ENCODE measurements at places on chromosomes 7 and 10.

- DNase-seq, result no peak
These were observed 24.2 kb upstream of the TMEM72 start for GRCh38 chr10:44886966-44887365.

DNA sequence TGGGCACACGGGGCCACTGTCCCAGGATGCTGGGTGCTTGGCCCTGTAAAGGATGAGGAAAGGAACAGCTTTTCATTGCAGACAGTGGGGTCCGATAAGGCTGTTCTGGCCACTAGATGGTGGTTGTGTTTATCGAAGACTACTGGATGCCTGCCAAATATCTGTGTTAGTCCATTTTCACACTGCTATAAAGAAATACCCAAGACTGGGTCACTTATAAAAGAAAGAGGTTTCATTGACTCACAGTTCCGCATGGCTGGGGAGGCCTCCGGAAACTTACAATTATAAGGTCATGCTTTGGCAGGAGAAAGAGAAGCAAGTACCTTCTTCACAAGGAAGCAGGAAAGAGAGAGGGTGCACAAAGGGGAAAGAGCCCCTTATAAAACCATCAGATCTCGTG, 32.2 kb upstream of the GARS1 start:
- no peak for DNase-seq

- no peak for DNase-seq
These were observed 1.8 kb downstream of the LFNG start for GRCh38 chr7:2521341-2521745.

DNA sequence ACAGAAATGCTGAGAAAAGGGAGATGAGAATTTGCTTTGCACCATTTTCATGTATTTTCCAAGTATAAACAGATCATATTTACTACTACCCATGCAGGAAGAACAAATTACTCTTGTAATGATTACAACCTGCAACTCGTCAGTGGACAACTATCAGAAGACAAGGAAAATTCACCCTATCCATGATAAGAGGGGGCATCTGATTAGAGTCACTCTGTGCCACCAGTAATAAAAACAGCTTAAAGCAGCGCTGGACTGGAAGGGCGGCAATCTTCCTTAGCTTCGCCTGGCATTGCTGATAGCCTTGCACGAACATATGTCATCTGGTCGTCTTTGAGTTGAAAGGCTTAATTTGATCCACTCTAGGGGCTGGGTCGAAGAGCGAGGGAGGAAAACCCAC, 162.7 kb downstream of the SFMBT2 start:
- DNase-seq, result no peak

DNA sequence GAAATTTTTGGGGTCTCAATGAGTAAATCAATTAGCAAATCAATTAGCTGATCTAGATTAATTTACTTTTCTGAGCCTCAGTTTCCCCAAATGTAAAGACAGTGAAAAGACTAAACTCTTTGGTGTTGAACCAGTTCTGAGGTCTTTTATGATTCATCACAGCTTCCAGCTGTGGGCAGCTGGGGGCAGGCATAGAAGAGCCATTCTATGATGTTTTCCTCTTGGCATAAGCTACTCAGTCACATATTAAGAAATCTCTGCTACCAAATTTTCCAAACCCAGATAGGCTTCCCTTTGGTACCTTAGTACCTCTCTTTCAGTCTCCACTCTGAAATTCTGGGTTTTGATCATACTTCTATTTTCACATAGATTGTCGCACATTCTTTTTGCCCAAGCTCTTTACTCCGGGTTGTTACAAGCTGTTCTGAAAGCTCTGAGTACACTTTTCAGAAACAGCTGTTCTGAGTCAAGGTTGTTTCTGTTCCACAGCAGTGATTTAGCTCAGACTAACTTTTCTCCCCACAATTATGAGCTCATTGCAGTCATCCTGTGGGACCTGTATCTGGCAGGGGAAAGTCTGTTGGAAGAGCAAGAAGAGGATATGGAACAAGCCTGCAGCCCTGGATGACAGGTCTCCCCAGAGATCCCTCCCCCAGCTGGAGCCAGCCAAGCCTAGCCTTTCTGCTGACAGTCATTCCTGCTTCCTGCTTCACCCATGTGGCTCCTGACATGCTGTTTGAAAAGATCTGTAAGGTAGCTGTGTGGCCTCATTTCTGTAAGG, 599.6 kb upstream of the GHITM start:
- no peak for DNase-seq

DNA sequence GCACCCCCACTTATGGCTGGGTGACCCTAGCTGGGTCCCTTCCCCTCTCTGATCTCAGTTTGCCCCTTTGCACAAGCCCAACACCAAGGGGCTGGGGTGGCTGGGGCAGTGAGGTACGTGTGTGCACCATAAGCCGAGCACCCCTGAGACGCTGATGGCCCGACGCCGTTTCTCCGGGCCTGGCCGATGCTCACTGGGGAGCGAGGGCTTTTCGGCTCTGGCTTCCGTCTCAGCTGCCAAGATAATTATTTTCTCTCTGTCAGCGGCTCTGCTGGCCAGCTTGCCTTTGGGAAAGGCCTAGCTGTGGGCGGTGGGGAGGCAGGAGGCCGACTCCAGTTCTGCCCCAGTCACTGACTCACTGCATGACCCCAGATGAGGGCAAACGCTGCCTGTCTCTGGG, 91.0 kb downstream of the ZMIZ1 start:
- DNase-seq, result no peak

DNA sequence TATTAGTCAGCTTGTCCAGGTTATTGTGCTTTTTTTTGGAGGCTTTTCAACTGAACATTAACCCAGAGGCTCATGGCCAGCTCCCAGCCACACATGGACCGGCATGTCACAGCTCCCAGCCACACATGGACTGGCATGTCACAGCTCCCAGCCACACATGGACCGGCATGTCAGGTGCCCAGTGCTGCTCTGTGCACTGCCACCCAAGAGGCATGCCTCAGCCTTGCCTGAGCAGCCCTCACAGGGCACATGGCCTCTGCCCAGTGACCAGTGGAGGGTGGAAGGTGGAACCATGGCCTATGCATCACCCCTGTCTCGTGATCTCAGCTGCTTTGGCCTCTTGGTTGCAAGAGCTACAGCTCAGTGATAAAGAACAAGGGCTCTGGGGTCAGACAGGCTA, 119.8 kb downstream of the OAT start:
- no peak for DNase-seq

GRCh38 chr10:88952647-88953111, at the start of gene ACTA2:
Gene ACTA2 (minus strand): TSS chr10:88952773. CDS start chr10:88948930, 3,843 bp downstream.
- DNase-seq, result no peak

GRCh38 chr10:117647306-117647705, 104.8 kb downstream of the EMX2 start:
- DNase-seq, result no peak

- no peak for DNase-seq
These were observed 36.8 kb downstream of the LRRC72 start for GRCh38 chr7:16563281-16564022.

DNA sequence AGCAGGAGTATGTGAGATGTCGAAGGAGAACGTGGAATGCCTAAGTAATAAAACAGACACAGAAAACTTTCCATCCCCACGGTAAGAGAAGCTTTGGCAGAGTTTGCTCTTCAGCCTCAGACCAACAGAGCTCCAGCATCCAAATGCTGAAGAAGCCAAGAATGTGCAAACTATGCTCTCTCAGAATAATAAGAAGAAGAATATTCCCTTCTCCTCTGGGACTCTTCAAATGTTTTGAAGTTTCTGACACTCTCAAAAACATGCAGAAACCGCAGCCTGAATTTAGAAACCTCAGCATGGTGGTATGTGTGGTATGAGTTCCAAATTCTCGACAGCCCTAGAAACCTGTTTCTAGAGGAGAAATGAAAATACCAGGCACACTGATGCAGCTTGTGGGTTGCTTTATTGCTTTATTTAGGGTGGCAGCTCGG, 113.3 kb downstream of the KCNMA1 start:
- DNase-seq, result no peak

DNA sequence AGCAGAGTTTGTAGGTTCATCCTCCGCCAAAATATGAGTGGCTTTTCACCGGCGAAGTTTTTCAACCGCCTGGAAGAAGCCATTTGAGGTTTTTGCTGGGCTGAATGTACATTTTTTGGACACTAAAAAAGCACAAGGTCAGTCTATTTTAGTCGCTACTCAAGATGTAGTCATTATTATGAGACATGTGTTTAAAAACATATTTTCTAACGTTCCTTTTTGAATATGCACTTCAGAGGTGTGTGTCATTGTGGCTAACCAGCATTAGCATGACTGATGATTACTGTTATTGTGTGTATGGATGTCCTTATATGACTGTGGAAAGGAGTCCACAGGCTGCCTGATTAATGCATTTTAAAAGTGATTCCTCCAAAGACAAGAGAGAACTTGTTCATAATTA, 605.4 kb downstream of the INHBA start:
- DNase-seq, result no peak

GRCh38 chr7:114941692-114942091, 19.8 kb downstream of the MDFIC start:
- no peak for DNase-seq

DNA sequence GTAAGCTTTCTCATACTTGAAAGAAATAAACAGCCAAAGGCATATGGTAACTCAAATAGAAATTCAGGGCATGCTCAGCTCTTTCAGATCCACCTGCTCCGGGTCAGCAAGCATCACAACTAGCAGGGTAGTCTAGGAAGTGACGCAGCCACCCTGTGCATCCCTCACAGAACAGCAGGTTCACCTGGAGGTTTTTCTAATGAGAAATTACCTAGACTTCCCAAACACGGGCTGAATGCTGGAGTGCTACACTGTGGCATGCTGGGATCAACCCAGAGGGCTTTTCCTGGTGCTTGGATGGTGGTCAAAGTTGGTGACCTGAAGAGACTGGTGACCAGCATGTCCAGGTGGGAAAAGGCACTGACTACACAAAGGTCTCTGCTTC, 66.8 kb upstream of the DNAJB6 start:
- DNase-seq, result no peak

GRCh38 chr10:865924-866576, 65.5 kb downstream of the LARP4B start:
- DNase-seq, result no peak

DNA sequence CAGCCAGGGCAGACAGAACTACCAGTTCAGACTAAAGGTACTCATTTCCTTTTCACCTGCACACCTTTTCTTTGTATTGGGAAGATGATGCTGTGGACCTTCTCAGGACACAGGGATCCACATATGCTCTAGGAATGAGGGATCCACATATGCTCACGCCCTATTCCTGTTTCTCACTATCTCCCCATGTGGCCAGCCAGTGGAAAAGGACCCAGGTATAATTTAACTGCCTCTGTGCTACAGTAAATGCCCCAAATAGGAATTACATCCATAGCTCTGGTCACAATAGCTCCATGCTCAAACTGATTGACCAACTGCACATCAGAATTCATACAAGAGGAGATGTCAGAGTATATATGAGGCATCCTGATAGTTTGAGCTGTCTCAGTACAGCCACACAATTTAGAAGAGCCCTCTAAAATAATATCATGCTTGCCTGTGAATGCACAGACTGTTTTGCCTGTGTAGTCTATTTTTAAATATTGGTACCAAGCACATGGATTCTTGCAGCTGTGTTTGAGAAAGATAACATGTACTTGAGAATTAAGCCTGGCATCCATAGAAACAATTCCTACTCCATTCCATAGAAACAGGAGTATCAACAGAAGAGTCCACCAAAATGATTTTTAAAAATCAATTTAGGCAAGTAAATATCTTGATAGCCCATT, 43.7 kb downstream of the CTTNBP2 start:
- no peak for DNase-seq

DNA sequence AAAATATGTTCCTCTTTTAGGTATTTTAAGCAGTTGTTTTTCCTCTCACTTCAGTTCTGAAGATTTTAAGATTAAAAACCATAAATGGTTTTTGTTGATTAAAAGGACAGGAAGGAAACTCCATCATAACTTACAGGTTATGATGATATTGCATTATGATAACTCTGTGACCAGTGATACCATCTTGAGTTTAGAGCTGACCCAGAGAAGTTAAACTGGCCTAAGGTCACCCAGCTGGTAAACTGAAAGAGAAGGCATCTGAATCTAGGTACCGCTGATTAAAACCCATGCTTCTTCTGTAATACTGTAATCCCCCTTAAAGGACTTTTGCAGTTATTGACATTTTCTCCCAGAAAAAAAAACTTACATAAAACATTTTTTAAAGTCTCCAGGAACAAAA, 29.6 kb downstream of the LOXL4 start:
- DNase-seq, result no peak

- DNase-seq, result no peak
These were observed 153.2 kb downstream of the TCF7L2 start for GRCh38 chr10:113103131-113103840.

- DNase-seq, result no peak
These were observed 11.3 kb upstream of the MRPS24 start for GRCh38 chr7:43880596-43880995.

DNA sequence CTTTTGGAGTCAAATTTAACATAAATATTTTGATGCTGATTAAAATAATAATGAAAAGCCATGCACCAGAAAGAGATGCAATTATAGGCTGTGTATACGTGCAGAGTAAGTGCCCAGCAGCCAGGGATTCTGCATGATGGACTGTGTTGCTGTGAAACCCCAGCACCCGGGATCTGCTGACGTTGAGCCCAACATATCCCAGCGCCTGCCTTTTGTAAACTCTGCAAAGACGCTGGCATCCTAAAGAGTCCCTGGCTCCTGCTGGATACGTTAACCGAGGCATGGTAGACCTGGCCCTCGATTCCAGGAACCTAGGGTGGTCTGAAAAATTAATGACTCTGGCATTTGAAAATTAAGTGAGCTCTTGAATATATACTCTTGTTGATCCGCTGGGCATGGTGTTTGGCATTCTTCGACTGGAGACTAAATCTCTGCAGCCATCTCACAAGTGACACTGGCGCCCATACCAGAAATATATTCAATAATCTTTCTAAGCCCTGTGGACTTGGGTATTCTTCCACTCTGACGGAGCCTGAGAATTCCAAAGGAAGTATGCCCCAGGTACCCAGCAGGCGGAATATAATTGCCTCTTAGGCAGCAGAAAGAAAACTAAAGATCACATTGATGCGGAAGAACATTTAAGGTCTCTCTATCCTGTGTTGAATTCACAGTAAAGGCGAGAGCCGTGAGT, 191.2 kb upstream of the SH2B2 start:
- no peak for DNase-seq

GRCh38 chr7:27689591-27690164, 27.0 kb upstream of the HIBADH start:
- no peak for DNase-seq

GRCh38 chr7:17159500-17160037, 138.9 kb upstream of the AHR start:
- DNase-seq, result no peak

GRCh38 chr10:86848747-86849146, 92.3 kb downstream of the BMPR1A start:
- DNase-seq, result no peak
